ENCODE measurements at places on chromosomes 6 and 20. TPM values are rescaled to one million over a fixed set of nuclear protein-coding genes. Genes with fewer than 3 reads are reported as not detected.
A peak's percentile ranks its signal among the peaks of the same experiment; 100 is the strongest.

Gene KLC4
- total RNA-seq: 26.6 TPM

Gene PACRG
- total RNA-seq: 6.2 TPM

Gene ABCF1
- 48.6 TPM for total RNA-seq

Gene FNDC1
- total RNA-seq: 0.55 TPM

Gene SPTLC3
- total RNA-seq: 0.51 TPM

Gene LTB
- not detected for total RNA-seq

Gene CEP250
- total RNA-seq: 43.3 TPM

Gene BAG2
- total RNA-seq: 30.0 TPM

Gene F13A1
- total RNA-seq: 90.6 TPM

Gene CCR6
- not detected for total RNA-seq

Gene SLC35A1
- 23.1 TPM for total RNA-seq

DNA sequence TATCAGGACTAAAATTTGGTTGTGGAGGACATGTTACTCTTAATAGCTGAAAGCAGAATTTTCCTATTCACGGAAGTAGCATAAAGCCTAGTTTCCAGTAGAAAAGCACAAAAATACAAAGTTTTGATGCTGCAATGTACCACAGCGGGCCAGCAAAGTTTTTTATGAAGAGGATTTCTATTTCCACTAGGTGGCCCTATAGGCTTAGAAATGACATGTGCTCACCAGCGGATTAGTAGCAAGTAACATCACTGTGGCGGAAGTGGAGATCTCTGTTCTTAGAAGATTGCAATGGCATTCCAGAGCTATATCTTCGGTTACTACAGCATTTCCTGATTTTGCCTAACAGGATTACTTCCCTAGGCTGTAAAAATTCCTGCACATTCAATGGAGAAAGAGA lies 1219.0 kb upstream of the EYS start:
- no peak overlapping the region for H3K4me3 ChIP-seq
- no peaks in the 10 kb centered on the region for H3K4me1 ChIP-seq
- H3K27ac ChIP-seq: no peak overlapping the region
- DNase-seq: no peak
- H3K36me3 ChIP-seq: no peaks in the 10 kb centered on the region
- H3K27me3 ChIP-seq: no peaks in the 10 kb centered on the region

- H3K36me3 ChIP-seq: no peaks in the 10 kb centered on the region
- H3K4me3 ChIP-seq: no peak overlapping the region
- no peak overlapping the region for H3K27ac ChIP-seq
- H3K27me3 ChIP-seq: no peaks in the 10 kb centered on the region
These were observed 243.3 kb downstream of the PRL start for GRCh38 chr6:22053391-22053997.

DNA sequence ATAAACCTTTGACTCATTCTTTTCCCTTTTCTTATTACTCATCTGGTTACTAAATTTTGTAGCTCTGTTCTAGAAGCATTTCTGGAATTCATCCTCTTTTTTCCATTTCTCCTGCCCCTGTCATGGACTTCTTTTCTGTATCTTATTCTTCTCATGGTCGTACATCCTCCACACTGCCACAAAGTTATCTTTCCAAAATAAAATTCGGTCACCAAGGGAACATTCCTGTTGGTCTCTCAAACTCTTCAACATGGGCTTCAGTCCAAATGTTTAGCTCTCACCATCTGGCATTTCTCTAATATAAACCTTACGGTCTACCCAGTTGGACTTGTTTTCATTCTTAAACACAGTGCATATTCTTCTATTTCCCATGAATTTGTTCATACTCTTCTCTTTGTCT lies 428.8 kb upstream of the ID4 start:
- no peaks in the 10 kb centered on the region for H3K27me3 ChIP-seq
- no peak overlapping the region for H3K27ac ChIP-seq
- H3K4me3 ChIP-seq: no peak overlapping the region
- no peaks in the 10 kb centered on the region for H3K4me1 ChIP-seq

DNA sequence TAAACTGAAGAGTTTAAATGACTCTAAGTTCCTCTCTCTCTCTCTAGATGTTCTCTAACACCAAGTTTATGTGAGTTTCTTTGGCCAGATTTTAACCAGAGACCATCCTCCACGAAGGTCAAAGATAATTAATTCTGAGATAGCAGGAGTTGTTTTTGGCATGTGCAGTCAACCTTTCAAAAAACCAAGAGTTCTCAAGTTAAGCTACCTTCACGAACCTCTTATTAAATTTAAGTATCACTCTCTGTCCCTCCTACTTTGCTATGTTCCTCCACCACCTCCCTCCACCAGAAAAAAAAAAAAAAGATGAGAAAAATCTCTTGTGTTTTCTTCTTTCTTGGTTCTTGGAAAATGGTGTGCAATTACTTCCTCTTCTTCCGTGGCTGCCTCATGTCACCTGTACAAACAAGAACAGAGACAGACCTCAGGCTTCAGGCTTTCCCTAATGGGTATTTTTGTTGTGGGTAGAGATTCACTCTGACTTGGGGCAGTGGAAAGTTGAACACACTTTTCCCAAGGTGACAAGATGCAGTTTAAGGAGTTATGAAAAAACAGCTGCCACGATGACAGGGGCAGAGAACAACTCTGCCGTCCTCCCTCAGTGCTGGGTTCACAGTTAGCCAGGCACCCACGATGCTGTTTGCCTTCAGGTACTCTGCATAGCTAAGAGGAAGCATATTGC lies 64.3 kb downstream of the ADTRP start:
- H3K27ac ChIP-seq: no peak overlapping the region
- no peaks in the 10 kb centered on the region for H3K36me3 ChIP-seq
- no peaks in the 10 kb centered on the region for H3K4me1 ChIP-seq
- no peaks in the 10 kb centered on the region for H3K27me3 ChIP-seq
- no peak overlapping the region for H3K4me3 ChIP-seq

GRCh38 chr6:33073431-33073871 lies at the start of gene HLA-DPA1:
TSS of gene HLA-DPA1 (minus strand) at chr6:33073649.
- no peaks in the 10 kb centered on the region for H3K27me3 ChIP-seq
- no peaks in the 10 kb centered on the region for H3K4me1 ChIP-seq
- no peaks in the 10 kb centered on the region for H3K36me3 ChIP-seq
- peak within 1 kb of the TSS; percentile 16 for H3K4me3 ChIP-seq

DNA sequence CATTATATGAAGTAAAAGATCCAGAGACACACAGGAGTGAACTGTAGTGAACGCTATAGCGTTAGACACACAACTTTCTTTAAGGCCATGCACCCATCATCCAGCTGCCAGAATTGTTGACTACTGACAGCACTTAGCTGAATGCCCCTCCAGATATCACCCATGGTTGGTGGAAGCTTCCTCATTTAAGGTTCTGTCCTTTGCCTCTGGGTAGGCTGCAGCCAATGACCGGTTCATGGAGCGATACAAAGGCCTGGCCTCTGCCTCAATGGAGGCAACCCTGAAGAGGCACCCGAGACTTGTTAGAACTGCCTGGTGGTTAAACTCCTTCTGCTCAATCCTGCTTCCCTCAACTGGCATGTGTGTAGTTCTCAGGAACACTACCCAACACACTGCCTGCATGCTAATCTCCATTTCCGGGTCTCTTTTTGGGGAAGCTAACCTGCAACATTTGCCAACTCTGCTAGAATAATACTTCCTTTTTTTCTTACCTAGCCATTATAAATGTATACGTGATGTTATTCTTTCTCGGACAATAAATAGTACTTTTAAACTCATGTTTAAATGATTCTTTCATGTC lies 49.8 kb upstream of the THEMIS start:
- H3K27ac ChIP-seq: no peak overlapping the region
- no peak overlapping the region for H3K4me3 ChIP-seq
- H3K27me3 ChIP-seq: no peaks in the 10 kb centered on the region
- H3K36me3 ChIP-seq: no peaks in the 10 kb centered on the region
- no peak for DNase-seq

DNA sequence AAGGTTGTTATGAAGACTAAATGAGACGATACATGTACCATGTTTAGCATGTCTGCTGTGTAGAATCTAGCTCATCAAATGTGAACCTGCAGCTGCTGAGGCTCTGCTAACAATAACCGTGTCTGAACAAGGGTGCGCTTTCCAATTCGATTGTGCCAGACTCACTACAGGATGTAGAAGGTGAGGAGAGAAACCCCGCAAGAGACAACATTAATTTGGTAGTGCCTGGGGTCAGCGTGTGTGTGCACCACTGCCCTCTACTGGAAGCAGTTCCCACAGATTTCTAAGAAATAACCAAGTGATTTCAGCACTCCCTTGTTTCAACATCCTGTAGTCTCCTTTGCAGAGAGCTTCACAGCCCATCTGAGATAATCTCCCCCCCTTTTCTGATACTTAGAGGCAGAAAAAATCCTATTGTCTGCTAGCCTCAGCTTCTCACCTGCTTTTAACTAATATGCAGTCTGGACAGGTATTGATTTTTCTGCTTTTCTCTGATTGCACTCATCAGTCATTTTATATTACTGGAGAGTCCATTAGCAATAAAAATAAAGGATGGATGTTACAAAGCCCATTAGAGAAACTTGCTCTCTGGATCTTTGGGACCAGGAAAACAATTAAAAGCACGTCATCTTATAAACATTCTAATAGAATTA lies 96.7 kb upstream of the BACH2 start:
- no peaks in the 10 kb centered on the region for H3K4me1 ChIP-seq
- no peaks in the 10 kb centered on the region for H3K36me3 ChIP-seq
- H3K27me3 ChIP-seq: no peaks in the 10 kb centered on the region
- H3K27ac ChIP-seq: no peak overlapping the region
- no peak overlapping the region for H3K4me3 ChIP-seq
- DNase-seq: peak; percentile 65

DNA sequence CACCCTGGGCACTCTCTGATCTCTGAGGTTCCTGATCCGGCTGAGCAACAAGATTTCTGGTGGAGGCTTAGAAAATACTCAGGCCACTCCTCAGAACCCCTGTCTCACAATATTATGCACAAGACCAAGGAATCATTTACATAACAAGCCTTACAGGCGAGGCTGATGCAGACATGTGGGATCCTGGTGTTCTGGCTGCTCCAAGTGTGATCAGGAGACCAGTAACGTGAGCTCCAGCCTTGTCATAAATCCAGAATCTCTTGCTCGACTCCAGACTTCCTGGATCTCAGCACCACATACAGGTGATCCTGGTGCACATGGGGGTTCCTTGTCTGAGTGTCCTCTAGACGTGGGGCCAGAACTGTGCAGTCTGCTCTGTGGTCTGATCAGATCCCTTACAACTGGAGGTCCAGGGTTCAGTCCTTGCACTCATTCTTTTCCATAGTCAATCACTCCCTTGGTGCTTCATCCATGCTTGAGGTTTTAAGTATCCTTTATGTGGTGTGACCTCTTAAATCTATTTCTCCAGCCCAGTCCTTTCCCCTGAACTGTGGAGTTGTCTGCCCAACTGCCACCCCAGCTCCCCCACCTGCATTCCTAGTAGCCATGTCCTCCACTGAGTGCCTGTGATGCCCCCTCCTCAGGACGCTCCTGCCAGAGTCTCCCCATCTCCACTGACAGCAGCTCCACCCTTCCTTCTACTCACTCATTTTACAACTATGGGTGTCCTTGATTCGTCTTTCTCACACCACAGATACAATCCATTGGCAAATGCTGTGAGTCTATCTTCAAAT lies 5.1 kb downstream of the HLA-C start:
- no peak overlapping the region for H3K27ac ChIP-seq
- no peak for DNase-seq
- H3K4me3 ChIP-seq: no peak overlapping the region
- no peaks in the 10 kb centered on the region for H3K4me1 ChIP-seq
- no peaks in the 10 kb centered on the region for H3K36me3 ChIP-seq
- H3K27me3 ChIP-seq: no peaks in the 10 kb centered on the region

DNA sequence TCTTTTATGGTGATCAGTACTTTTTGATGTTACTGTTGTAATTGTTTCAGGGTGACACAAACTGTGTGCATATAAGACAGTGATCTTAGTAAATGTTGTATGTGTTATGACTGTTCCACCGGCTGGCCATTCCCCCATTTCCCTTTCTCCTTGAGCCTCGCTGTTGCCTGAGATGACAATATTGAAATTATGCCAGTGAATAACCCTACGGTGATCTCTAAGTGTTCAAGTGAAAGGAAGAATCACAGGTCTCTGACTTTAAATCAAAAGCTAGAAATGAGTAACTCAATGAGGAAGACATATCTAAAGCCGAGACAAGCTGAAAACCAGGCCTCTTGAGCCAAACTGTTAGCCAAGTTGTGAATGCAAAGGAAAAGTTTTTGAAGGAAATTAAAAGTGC lies 32.3 kb downstream of the TULP4 start:
- no peaks in the 10 kb centered on the region for H3K36me3 ChIP-seq
- no peak overlapping the region for H3K4me3 ChIP-seq
- H3K4me1 ChIP-seq: no peaks in the 10 kb centered on the region
- H3K27ac ChIP-seq: no peak overlapping the region
- H3K27me3 ChIP-seq: no peaks in the 10 kb centered on the region

DNA sequence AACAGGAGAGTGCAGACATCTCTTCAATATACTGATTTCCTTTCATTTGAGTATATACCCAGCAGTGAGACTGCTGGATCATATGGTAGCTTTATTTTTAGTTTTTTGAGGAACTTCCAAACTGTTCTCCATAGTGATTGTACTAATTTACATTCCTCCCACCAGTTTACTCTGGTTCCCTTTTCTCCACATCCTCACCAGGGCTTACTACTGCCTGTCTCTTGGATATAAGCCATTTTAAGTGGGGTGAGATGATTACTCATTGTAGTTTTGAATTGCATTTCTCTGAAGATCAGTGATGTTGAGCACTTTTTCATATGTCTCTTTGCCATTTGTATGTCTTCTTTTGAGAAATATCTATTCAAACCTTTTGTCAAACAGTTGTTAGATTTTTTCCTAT lies 64.9 kb upstream of the HMGCLL1 start:
- no peaks in the 10 kb centered on the region for H3K27me3 ChIP-seq
- H3K4me1 ChIP-seq: no peaks in the 10 kb centered on the region
- no peak for DNase-seq
- no peaks in the 10 kb centered on the region for H3K36me3 ChIP-seq
- no peak overlapping the region for H3K4me3 ChIP-seq

GRCh38 chr20:53751620-53752318 lies 158.1 kb upstream of the ZNF217 start:
- no peak overlapping the region for H3K4me3 ChIP-seq
- no peaks in the 10 kb centered on the region for H3K4me1 ChIP-seq
- peak overlapping the region; percentile 74 for H3K27ac ChIP-seq
- DNase-seq: no peak

- H3K27ac ChIP-seq: no peak overlapping the region
- no peaks in the 10 kb centered on the region for H3K4me1 ChIP-seq
- H3K36me3 ChIP-seq: no peaks in the 10 kb centered on the region
- DNase-seq: no peak
- H3K27me3 ChIP-seq: peaks cover 55% of the 10 kb centered on the region
These were observed 103.0 kb downstream of the EDN3 start for GRCh38 chr20:59403261-59403961.
